ENCODE measurements at places on chromosomes 6 and 20.

- H3K27ac ChIP-seq: peak overlapping the region; percentile 87
- peaks cover 59% of the 10 kb centered on the region for H3K4me1 ChIP-seq
- H3K4me3 ChIP-seq: no peak overlapping the region
- no peaks in the 10 kb centered on the region for H3K36me3 ChIP-seq
- no peak for DNase-seq
Measured at GRCh38 chr6:147108259-147108910, 95.8 kb upstream of the STXBP5 start.

DNA sequence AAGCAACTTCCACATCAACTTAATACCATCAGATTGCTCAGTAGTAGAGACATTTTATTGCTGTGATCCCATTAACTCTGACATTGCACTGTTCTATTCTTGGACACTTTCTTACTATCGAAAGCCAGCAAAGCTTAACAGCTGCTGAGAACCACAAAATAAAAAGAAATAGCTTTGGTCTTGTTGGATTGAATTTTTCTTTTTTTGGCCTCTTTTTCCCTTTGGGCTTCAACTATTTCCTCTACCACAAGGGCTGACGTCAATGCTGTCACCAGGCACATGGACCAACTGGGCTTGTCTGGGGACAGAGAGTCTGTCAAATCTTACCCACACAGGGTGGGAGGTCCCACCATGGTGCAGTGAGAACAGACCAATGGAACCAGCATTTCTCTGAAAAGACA lies 63.4 kb upstream of the ENPP5 start:
- no peak overlapping the region for H3K27ac ChIP-seq
- H3K4me1 ChIP-seq: no peaks in the 10 kb centered on the region
- DNase-seq: no peak
- H3K27me3 ChIP-seq: peaks cover 28% of the 10 kb centered on the region
- H3K36me3 ChIP-seq: no peaks in the 10 kb centered on the region

- H3K36me3 ChIP-seq: no peaks in the 10 kb centered on the region
Measured at GRCh38 chr6:45718871-45719270, 296.8 kb downstream of the CLIC5 start.

GRCh38 chr6:67642582-67642981 lies 992.5 kb upstream of the ADGRB3 start:
- no peak for DNase-seq
- no peaks in the 10 kb centered on the region for H3K36me3 ChIP-seq
- H3K27me3 ChIP-seq: no peaks in the 10 kb centered on the region
- no peaks in the 10 kb centered on the region for H3K4me1 ChIP-seq
- H3K27ac ChIP-seq: no peak overlapping the region

DNA sequence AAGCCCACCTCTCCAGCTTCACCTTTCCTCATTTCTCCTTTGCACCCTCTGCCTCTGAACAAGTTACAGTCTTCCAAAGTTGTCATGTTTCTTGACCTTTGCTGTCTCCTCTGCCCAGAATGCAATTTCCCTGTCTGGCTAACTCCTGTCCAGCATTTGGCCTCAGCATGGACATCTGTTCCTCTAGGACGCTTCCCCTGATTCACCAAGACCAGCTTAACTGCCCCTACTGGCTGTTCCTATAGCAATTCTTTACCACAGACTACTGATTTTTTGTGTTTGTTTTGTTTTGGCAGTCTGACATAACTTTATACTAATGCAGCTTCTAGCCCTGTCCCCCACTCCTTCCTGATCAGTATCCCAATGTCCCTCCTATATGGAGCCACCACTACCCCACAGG lies 13.4 kb downstream of the GNL1 start:
- H3K27ac ChIP-seq: peak overlapping the region; percentile 92
- H3K4me3 ChIP-seq: peak overlapping the region; percentile 89
- no peaks in the 10 kb centered on the region for H3K27me3 ChIP-seq
- no peaks in the 10 kb centered on the region for H3K36me3 ChIP-seq
- no peak for DNase-seq

DNA sequence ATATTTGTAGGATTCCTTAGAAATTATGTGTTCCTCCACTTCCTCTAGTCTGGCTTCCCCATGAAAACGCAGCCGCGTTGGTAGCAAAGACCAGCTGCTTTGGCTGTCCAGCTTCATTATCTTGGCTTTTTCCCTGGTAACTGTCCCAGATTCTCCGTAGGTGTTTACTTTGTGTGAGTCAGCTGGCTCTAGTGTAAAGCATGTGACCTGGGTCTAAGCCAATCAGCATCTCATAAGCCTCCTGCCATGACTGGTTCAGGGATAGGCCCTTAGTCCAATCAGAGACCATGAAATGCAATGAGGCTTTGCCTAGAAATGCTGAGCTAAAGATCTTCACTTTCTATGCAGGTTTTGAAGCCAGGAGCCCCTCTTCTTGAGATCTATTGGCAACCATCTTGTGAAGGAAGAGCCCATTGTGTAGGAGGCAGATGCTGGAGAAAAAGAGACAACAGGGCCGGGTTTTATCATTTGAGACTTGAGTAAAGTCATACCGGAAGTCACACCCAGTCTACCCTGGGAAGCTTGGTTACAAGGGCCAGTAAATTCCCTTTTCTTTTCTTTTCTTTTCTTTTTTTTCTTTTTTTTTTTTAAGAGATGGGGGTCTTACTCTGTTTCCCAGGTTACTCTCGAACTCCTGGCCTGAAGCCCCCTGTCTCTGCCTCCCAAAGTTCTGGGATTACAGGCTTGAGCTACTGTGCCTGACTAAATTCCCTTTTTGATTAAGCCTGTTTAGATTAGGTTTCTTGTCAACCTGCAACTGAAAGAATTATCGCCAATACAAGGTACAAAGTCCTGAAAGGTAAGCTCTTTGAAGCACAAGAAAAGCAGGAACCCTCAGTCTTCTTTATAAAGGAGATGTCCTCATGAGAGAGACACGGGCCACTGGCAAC lies 256.5 kb upstream of the RREB1 start:
- H3K27me3 ChIP-seq: no peaks in the 10 kb centered on the region
- peaks cover 5% of the 10 kb centered on the region for H3K4me1 ChIP-seq
- H3K36me3 ChIP-seq: no peaks in the 10 kb centered on the region
- H3K27ac ChIP-seq: no peak overlapping the region
- DNase-seq: no peak

DNA sequence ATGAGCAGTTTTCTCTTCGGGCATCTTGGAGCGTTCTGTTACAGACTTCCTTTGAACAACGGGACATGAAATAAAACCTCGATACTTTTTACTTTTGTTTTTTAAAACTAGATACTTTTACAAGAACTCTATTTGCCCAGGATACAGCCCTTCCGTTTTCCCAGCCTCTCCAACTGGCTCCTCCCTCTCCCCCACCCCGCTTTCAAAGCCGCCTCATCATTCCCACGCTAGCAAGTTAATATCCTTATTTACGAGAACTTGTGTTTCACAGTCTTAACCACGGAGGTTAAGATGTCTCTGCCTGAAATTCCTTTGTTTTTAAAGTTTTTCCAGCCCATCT lies 241 bp upstream of the CFAP206 start:
- peak overlapping the region; percentile 88 for H3K4me3 ChIP-seq
- no peaks in the 10 kb centered on the region for H3K36me3 ChIP-seq
- peak overlapping the region; percentile 49 for H3K27ac ChIP-seq
- peaks cover 6% of the 10 kb centered on the region for H3K4me1 ChIP-seq

- H3K4me1 ChIP-seq: peaks cover 21% of the 10 kb centered on the region
- H3K4me3 ChIP-seq: peak overlapping the region; percentile 96
- H3K36me3 ChIP-seq: peaks cover 44% of the 10 kb centered on the region
- H3K27me3 ChIP-seq: peaks cover 4% of the 10 kb centered on the region
Measured at GRCh38 chr6:29941471-29941870, 861 bp upstream of the HLA-A start.

GRCh38 chr6:139823099-139823807 lies 448.8 kb upstream of the CITED2 start:
- no peak for DNase-seq
- no peak overlapping the region for H3K27ac ChIP-seq
- H3K4me3 ChIP-seq: no peak overlapping the region
- H3K4me1 ChIP-seq: no peaks in the 10 kb centered on the region

- H3K4me3 ChIP-seq: no peak overlapping the region
- H3K27me3 ChIP-seq: peaks cover 25% of the 10 kb centered on the region
- H3K27ac ChIP-seq: no peak overlapping the region
- H3K4me1 ChIP-seq: peaks cover 10% of the 10 kb centered on the region
- H3K36me3 ChIP-seq: no peaks in the 10 kb centered on the region
Measured at GRCh38 chr6:70282312-70282918, 20.5 kb downstream of the COL9A1 start.

- H3K27ac ChIP-seq: no peak overlapping the region
- H3K4me1 ChIP-seq: peaks cover 2% of the 10 kb centered on the region
Measured at GRCh38 chr6:98764373-98764911, 69.9 kb upstream of the POU3F2 start.

DNA sequence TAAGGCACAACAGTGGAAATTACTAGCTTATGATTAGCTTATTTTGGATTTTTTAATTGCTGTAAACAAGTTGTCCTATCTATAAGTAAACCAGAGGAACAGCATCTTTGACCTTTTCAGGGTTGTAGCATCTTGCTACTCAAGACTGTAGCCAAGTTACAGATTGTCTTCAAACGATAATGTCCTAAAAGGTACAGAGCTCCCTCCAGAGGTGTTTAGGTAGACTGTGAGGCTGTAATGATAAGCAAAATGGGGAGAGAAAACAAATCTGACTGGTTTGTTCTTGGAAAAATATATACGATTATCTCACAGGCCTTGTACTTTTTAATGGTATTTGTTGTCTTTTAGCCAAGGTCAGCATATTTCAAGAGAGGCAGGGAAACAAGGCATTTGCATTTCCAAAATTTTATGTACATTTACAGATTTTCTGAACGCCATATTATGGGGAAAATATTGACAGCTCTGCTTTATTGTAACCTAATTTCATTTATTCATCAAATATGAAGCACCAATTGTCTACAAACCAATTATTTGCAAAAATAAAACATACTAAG lies 273.4 kb downstream of the MEI4 start:
- H3K27me3 ChIP-seq: no peaks in the 10 kb centered on the region
- no peak overlapping the region for H3K4me3 ChIP-seq
- no peaks in the 10 kb centered on the region for H3K4me1 ChIP-seq
- DNase-seq: no peak
- H3K27ac ChIP-seq: no peak overlapping the region
- H3K36me3 ChIP-seq: no peaks in the 10 kb centered on the region

DNA sequence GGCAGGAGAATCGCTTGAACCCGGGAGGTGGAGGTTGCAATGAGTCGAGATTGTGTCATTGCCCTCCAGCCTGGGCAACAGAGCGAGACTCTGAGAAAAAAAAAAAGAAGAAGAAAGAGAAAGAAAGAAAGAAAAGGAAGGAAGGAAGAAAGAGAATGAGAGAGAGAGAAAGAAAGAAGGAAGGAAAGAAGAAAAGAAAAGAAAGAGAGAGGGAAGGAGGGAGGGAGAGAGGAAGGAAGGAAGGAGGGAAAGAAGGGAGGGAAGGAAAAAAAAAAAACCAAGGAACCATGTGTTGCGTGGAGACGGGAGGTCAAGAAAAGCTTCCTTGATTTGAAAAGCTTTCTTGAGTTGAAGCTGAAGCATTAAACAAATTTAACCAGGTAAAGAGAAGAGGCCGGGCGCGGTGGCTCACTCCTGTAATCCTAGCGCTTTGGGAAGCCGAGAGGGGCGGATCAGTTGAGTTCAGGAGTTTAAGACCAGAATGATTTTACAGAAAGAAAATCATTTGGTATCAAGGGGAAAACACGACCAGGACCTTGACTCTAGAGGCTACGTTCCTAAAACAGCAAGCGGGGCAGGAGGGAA lies 90.5 kb upstream of the PRSS16 start:
- peak overlapping the region; percentile 92 for H3K4me3 ChIP-seq
- no peak for DNase-seq
- H3K27ac ChIP-seq: peak overlapping the region; percentile 85
- peaks cover 43% of the 10 kb centered on the region for H3K4me1 ChIP-seq
- no peaks in the 10 kb centered on the region for H3K36me3 ChIP-seq

GRCh38 chr6:89799096-89799495 lies 20.5 kb downstream of the MDN1 start:
- DNase-seq: no peak
- H3K27ac ChIP-seq: peak overlapping the region; percentile 26
- peaks cover 67% of the 10 kb centered on the region for H3K36me3 ChIP-seq
- H3K4me3 ChIP-seq: no peak overlapping the region
- peaks cover 16% of the 10 kb centered on the region for H3K4me1 ChIP-seq
- no peaks in the 10 kb centered on the region for H3K27me3 ChIP-seq

DNA sequence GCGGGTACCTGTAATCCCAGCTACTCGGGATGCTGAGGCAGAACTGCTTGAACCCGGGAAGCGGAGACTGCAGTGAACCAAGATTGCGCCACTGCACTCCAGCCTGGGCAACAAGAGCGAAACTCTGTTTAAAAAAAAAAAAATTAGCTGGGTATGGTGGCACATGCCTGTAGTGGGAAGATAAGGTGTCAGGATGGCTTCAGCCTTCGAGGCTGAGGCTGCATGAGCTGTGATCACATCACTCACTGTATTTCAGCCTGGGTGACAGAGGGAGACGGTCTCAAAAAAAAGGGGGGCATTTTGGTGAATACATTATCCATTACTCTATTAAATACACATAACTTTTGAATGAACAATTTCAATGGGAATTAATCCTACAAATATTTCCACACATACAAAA lies 32.4 kb downstream of the SNX3 start:
- H3K36me3 ChIP-seq: no peaks in the 10 kb centered on the region
- no peak overlapping the region for H3K27ac ChIP-seq
- H3K4me3 ChIP-seq: no peak overlapping the region
- H3K27me3 ChIP-seq: no peaks in the 10 kb centered on the region
- DNase-seq: no peak
- peaks cover 29% of the 10 kb centered on the region for H3K4me1 ChIP-seq

DNA sequence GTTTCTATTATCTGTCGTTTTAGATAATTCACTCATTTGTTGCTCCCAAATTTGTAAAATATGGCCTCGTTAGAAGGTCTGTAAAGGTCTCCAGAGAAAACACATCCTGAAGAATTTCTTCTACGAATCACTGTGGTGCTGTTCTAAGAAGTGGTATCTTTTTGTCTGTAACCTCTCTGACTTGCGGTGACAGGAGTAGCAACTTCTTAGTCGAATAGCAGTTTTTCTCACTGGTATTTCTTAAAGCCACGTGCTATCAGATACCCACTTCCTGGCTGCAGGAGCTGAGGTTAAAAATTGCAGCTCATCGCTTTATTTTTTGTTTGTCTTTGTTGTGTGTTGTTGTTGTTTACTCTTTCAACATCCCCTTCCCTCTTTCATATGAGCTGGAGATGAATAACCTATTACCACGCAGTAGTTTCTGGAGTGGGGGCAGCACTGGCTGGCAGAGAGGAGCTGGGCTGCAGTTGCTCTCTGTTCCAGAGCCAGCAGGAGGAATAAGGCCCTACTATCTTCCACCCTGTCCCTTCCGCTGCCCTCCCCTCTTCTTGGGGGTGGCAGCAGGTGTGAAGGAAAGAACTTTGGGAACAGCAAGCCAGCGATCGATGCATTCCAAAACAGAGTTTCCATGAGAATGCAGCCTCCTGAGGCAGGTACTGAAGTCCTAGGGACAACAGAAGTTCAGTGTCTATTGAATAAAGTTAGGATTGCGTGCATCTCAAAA lies 64.7 kb downstream of the C6orf118 start:
- H3K36me3 ChIP-seq: peaks cover 4% of the 10 kb centered on the region
- H3K27ac ChIP-seq: no peak overlapping the region
- DNase-seq: no peak
- H3K4me3 ChIP-seq: no peak overlapping the region
